Fibroblast of the aortic adventitia (primary cell): ENCODE measurements at places on chromosomes 2 and 18.

DNA sequence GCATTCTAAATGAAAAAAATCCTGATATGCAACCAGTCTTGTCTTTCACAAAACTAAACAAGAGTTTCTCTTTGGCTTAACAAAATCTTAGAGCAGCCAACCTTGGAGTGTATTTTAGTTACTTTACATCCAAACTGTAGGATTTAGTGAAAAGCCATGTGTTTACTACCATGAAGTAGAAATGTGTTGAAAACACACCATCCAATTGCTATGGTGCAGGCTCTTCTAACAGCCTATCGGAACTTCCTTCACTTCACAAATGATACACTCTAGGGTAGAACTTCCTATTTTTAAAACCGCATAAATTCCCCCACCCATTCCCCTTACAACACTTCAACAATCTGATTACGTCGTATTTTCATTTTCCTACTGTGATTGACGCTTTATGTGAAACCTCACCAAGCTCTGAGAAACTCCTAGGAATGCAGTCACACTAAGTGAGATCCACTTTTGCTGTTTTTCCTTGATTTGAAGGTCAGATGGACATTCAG lies 74.4 kb upstream of the MAP4K4 start:
- no peak for DNase-seq

- no peak for DNase-seq
Observed at GRCh38 chr2:233363744-233364235, 9.5 kb downstream of the DGKD start.

DNA sequence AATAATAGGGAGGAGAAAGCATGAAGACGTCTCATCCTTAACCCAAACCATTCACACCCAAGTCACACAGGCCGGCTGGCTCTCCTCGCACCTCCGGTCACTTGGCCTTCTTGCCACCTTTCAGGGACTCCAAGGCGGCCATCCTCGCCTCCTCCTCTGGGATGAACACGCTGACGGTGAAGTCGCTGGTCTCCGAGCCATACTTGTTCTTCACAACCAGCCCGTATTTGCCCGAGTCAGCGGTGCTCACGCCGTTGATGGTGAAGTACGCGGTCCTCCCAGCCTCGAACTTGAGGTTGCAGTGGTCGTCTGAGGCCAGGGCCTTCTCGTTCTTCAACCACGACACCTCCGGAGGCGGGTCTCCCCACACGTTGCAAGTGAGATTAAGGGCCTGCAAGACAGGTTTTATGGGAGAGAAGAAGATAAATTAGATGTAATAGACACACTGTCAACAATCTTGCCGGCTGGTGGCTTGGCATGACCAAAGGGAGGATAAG lies 54.3 kb upstream of the LPIN2 start:
- no peak for DNase-seq

DNA sequence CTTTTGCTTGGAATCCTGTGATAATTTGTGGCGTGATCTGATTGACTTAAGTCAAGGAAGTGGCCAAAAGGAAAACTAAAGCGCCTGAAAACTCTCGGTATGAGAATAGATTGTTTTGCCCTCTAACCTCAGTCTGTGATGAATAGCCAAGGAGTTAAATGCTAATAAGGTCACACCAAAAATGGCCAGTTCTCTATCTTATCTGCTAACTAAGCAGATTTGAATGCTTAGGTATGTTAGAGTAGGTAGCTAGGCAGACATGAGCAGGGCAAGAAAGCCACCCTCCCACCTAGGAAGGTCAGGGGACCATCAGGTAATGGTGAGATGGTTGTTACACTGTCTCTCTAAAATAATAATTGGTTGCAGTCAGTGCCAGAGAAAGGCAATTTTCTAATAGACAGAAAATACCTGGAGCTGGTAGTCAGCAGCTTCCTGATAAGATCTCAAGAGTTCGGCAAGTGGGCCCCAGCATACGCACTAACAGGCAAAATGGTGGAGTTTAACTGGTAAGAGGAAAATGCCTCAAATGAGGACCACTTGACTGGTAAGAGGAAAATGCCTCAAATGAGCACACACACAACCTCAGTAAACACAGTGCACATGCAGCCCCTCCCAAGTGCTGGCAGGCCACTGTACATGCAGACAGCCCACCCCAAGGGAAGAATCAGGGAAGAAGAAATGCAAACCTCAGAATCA lies 468.4 kb downstream of the MBD2 start:
- no peak for DNase-seq

DNA sequence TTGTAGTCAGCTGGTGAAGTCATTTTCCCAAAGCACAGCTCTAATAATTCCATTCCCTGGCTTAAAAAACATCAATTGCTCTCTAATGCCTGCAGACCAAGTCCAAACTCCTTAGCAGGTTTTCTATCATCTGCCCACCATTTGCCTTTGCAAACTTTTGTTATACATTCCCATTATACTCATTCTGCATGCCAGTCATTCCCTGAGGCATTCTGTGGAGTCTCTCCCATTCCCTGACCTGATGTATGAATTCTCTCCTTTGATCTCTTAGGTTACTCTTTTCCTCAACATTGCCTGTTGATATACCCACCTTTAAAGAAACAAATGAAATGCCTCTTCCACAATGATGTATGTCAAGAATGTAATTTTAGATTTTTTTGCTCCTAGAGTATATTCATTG lies 852.0 kb upstream of the FSHR start:
- DNase-seq: no peak

DNA sequence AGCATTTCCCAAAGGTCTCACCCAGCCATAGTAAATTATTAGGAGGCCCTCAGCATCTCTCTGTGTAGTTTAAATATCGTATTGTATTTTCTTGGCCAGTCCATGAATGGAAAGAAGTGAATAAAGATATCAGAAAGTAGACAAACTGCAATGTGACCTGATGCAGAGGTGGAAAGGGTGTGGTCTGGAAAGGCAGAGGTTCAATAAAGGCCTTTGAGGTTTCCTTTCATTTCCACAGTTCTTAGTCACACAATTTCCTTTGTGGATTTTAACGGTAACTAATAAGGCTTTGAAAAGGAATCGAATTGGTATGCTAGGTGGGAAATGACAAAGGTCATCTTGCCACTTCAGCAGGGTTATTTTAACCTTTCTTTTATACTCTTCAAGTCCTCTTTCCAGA lies 20.1 kb upstream of the WIPF1 start:
- DNase-seq: no peak

DNA sequence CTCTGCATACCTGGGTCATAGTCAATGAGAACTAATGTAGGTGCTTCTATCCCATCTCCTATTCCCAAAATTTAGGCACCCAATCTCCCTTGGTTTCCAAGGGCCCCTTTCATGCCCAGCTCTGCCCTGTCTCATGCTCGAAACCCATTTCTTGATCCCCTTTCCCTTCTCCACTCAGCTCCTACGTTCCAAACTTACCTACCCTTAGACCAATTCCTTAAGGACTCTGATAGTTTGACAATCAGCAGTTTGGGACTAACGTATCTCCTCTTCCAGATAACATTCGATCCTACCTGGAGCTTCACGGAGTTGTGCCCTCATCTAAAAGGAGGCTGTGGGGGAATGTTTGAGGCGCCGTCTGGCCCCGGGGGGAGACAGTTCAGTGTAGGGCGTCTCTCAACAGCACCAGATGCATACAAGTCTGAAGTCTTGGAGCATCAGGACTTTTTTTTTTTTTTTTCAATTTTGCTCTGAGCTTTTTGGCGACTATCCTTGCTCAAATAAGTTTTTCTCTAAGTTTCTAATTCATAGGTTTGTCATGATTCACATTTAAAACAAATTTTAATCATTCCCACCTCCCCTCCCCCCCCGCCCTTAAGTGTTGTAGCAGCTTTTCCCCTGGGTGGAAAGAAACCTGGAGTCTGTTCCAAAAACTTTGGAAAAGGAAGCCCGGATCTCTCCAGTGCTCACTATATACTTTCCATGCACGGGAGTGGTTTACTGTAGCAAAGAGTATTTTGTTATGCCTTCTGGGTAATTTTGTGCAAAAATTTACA lies 141.2 kb upstream of the LGALSL start:
- peak; percentile 7 for DNase-seq

DNA sequence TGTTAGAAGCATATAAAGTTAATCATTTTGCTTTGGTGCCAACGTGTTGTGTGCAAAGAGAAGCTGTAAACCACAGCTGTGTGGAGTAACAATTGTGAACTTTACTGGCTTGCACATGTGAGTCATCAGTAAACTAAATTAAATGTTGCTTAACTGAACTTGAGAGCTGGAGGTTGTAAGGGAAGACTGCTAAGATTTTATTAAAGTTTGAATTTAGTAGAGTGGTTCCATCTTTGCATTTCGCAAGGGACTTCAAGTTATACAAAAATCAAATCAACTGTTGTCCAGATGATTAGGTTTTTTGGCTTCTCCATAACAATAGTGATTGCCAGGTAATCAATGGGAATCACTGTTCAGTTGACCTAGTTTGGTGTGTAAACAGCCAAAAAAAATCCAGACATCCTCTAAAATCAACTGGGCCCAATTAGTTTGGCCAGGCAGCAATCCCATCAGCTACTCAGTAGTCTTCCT lies 247.4 kb downstream of the MYO3B start:
- peak; percentile 5 for DNase-seq

DNA sequence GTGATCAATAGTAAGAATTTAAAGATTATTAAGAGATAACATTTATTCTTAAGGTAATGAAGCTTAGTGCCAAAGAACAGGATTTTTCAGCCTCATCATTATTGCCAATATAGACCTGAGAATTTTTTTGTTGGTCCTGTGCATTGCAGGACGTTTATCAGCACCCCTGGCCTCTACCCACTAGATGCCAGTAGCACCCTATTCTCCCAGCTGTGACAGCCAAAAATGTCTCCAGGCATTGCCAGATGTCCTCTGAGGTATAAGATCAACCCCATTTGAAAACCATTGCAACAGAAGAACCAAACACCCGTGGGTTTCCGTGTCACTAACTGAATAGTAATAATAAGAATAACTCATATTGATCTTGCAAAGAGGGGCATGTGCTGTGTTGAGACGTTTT lies 700.0 kb upstream of the SOX11 start:
- DNase-seq: no peak

GRCh38 chr2:59237311-59237710 lies 996.2 kb upstream of the FANCL start:
- no peak for DNase-seq

DNA sequence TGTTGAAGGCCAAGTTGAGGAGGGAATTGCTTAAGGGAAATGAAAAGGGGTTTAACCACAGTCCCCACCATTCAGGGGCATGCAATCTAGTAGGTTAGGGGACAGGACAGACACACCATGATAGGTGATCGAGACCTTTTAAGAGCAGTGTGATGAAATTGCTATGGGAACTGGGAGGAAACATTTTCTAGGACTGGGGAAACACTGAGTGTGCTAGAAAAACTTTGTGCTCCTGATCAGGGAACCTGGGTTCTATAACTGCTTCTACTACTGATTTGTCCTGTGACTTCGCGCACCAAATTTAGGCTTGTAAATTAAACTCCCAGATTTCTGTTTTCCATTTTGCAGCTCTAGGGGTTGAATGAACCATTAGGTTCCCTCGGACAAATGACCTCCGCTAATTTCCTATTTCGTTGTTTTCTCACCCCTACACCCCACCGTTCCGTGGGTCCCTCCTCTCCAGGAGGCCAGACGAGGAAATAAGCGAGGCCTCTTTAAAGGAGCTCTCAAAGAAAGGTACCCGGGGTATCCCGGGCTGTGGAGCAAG lies 371 bp upstream of the LCLAT1 start:
- DNase-seq: no peak

- no peak for DNase-seq
Observed at GRCh38 chr18:26215247-26215970, 10.8 kb upstream of the TAF4B start.

DNA sequence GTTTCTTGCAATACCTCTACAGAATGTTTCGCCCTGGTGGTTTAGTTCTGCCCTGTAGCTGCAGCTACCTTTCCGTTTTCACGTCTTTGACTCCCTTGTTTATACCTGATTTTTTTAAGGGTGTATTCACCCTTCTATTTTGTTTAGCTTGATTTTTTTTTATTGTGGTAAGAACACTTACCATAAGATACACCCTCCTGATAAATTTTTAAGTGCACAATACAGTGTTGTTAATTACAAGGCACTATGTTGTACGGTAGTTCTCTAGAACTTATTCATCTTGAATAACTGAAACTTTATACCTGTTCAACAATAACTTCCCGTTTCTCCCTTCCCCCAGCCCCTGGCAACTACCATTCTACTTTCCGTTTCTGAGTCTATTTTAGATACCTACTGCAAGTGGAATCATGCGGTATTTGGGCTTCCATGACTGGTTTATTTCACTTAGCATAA lies 48.9 kb upstream of the NABP1 start:
- DNase-seq: no peak

DNA sequence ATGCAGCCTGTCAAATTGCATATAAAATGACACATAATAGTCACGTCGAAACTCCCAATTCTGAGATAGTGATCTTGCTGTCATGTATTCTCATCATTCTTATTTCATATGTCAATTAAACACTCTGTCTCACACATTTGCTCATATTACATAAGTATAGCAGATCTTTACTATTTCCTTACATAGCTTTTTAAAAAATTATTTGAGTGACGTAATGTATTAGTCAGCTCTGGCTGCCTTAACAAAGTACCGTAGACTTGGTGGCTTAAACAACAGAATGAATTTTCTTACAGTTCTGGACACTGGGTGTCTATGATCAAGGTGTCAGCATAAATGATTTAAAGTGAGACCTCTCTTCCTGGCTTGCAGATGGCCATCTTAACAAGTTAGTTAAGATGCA lies 1032.3 kb upstream of the NRXN1 start:
- DNase-seq: no peak

GRCh38 chr2:226114436-226114835 lies 685.2 kb downstream of the IRS1 start:
- DNase-seq: peak; percentile 33

DNA sequence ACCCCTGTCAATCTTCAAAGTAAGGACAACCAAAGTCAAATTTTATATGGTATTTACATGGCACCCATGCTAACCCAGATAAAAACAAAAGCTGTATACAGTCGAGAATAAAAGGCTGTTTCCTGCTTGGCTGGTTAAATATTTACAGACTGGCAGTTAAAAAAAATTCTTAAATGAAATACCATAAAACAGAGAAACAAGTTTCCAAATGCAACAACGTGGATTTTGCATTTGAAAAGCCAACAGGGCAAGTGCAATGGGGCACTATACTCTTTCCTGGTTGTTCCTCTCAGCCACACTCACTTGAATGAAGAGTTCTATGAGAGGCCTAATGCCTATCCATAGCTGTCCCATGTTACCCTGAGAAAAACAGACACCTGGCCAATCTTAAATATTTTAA lies 6.1 kb upstream of the NR4A2 start:
- DNase-seq: no peak

GRCh38 chr2:6654279-6654678 lies 211.4 kb downstream of the CMPK2 start:
- no peak for DNase-seq

GRCh38 chr2:61737841-61738240 lies 116.0 kb downstream of the FAM161A start:
- DNase-seq: no peak
